ENCODE measurements at places on chromosomes 1 and 21.
A peak's percentile ranks its signal among the peaks of the same experiment; 100 is the strongest.

DNA sequence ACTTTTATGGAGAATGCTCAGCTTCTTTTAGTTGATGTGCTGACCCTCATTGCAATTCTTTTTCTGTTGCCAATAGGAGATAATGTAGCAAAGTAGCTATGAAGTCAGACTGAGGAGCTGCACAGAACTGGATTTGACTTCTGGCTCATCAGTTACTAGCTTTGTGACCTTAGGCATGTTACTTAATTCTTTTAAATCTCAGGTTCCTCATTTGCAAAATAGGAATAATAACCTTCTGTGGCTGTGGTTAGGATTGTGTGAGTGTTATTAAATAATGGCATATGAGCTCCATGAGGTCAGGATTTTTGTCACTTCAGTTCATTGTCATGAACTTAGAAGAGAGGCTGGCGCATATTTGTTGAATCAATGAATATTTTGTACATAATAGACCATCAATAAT lies 237.6 kb upstream of the SGIP1 start:
- no peak for DNase-seq

DNA sequence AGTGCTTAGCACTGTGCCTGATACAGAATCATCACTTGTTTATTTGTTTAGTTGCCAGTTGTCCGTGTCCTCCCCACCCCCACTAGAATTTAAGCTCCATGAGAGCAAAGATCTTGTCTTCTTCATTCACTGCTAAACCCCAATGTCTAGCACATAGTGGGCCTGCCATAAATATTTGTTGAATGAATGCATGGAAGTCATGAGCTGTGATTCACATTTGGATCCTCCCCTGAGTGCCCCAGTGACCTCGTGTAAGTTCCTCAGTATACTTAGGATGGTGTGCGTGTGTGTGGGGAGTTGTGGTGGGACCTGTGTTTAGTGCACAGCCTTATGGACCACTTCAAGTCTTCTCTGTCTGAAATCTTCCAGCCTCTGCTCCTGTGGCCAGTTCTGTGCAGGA lies 23.1 kb downstream of the IER5 start:
- no peak for DNase-seq

GRCh38 chr1:38005195-38006007 lies at the start of gene FHL3:
Gene FHL3, minus strand, starts transcription at chr1:38005514. Its CDS starts 6,102 bp downstream, at chr1:37999412.
- peak; percentile 68 for DNase-seq

DNA sequence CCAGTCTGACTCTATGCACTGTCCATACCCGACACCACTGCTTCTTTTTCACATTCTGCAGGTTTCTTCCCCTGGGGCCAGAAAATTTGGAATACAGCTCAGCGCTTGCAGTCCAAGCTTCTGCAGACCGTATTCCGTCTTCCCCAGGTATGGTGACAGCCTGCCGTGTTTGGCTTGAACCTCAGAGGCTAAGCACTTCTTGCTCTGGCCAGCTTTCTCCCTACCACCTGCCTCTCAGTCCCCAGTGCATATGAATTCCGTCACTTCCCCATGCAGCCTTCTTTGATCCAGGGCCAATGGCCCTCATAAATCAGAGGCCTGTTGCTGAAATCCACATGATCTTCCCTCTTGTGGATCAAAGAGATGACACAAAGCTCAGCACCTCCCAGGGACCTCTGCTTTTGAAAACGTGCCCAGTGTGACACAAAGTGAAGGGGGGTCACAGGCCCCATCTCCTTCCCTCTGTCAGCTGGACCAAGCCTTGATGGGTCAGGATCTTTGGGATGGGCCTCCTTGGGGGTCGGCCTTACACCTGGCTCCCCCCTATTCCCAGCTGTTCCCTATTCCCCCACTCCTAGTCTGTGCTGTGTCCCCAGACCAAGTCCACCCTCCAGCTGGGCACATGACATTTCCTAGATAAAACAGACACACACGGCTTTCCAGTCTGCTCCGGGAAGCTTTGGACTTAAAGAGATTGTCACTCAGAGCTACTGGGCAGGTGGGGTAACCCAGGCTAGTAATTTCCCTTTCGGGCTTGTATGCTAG lies 66.6 kb downstream of the HMGB4 start:
- DNase-seq = no peak

DNA sequence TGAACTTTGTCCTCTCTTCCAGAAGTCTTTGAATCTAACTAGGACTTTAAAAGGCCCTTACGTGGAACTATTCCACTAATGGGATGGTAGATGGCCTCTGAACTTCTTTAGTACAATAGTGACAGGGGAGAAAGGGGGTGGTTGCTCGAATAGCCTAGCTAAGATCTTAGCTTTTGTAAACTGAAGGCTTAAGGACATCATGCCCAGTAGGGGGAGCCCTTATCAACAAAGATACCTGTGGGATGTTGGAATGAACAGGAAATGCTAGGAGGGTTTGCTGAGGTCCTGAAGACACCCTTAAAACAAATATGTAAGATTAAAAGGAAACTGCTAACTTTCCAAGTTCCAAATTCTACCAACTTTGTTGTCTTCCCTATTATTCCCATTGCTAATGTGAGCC lies 33.2 kb downstream of the NHLH2 start:
- DNase-seq = peak; percentile 52

- DNase-seq = no peak
Observed at GRCh38 chr1:206142011-206142410, 24.8 kb upstream of the AVPR1B start.

DNA sequence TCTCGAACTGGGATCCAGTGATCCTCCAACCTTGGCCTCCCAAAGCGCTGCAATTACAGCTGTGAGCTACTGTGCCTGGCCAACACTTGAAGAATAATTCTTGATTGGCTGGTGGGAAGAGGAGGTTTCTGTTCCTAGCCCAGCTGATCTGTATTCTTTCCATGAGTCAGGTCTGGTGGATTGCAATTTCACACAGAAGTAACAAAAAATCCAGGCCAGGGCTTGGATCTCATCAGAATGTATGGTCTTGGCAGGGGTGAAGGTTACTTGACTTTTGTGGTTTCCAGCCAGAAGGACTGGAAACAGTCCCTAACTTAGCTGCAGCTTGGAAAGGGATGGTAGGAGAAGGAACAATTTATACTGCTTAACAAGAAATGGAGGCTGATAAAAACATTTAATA lies 5.1 kb upstream of the HP1BP3 start:
- no peak for DNase-seq

GRCh38 chr1:63435161-63435560 lies 67.7 kb downstream of the ALG6 start:
- no peak for DNase-seq

- no peak for DNase-seq
Observed at GRCh38 chr1:204196068-204196795, at the start of gene KISS1. Gene KISS1, minus strand, starts transcription at chr1:204196491. Its CDS starts 3,615 bp downstream, at chr1:204192876.

DNA sequence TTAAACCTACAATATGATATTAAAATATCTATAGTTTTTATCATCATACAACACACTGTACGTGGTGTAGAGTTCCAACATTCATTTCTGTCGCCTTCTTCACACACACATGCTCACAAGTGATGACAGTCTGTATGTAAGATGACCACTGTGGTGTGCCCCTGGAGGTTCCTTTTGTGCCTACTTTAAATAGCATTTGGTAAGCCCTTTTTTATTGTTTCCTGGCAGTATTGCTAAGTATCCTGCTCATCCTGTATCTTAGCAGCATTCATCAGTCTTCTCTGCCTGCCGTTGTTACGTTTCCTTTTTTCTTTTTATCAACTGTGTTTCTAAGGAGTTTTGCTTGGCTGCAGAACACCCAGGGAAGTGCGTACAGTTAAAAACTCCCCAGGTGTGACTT lies 231.4 kb downstream of the CHRM3 start:
- no peak for DNase-seq

- DNase-seq = no peak
Observed at GRCh38 chr1:90344963-90345730, 350.2 kb downstream of the ZNF326 start.

GRCh38 chr21:34022627-34023335 lies 50.6 kb upstream of the MRPS6 start:
- peak; percentile 63 for DNase-seq

GRCh38 chr1:77639557-77640069 lies 42.8 kb downstream of the ZZZ3 start:
- DNase-seq = no peak

DNA sequence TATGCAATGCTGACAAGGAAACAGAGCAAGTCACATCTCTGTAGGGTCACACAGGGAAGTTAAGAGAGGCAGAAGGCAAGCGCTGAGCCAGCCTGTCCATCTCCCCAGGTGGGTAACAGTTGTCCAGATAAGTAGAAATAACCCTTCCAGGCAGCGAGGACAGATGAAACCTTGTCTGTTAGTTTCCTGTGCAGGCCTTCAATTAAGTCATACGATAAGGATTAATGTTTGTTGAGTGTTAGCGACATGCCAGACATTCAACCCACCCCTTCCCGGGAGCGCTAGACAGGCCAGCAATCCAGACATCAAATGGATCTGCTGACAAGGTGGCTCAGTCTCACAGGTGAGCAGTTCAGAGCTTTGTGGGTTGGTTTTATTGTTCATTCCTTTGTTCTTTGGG lies 221.5 kb upstream of the FMN2 start:
- no peak for DNase-seq

GRCh38 chr21:33025489-33026442 lies at the start of gene OLIG2:
Gene OLIG2, plus strand, starts transcription at chr21:33025935. Its CDS starts 928 bp downstream, at chr21:33026863.
- peak; percentile 37 for DNase-seq

GRCh38 chr1:227749916-227750710 lies 14.9 kb downstream of the SNAP47 start:
- no peak for DNase-seq

DNA sequence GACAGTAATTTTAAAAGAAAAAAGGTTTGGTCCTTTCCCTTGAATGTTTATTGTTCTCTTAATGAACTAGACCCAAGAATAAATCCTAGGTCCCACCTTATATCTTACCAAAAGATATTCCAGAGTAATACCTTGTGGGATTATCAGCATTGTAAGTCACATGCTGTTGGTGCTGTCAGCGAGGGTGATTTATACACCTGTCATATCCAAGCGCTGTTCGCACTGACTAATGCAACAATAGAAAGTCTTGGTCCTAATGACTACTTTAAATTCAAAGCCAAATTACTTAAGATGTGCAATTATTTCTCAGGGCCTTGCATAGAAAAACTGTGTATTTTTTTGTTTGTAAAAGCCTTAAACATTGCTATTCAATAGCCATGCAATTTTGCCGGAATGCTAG lies 6.9 kb downstream of the GPR88 start:
- DNase-seq = no peak

GRCh38 chr1:73604211-73604610 lies 593.8 kb downstream of the LRRIQ3 start:
- DNase-seq = no peak

GRCh38 chr1:54070171-54070837 lies 16.9 kb downstream of the TCEANC2 start:
- DNase-seq = no peak

GRCh38 chr1:16022393-16022792 lies 557 bp downstream of the CLCNKA start:
- no peak for DNase-seq

DNA sequence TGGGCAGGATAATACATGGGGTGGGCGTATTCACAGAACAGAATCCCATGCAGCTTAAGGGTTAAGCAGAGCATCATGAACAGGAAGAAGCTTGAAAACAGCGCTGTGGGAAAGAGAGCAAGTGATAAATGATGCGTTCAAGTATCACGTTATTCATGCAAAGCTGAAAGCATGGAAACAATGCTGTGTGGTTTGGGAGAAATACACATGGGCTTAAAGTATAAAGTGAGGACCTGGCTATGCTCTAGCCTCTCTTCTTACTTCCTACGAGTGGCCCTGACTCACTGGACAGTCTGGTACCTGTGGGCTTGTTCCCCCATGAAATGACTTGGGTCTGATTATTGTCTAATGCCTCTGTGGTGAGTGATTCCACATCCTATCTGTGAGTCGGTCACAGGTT lies 25.7 kb downstream of the TMPRSS2 start:
- no peak for DNase-seq

DNA sequence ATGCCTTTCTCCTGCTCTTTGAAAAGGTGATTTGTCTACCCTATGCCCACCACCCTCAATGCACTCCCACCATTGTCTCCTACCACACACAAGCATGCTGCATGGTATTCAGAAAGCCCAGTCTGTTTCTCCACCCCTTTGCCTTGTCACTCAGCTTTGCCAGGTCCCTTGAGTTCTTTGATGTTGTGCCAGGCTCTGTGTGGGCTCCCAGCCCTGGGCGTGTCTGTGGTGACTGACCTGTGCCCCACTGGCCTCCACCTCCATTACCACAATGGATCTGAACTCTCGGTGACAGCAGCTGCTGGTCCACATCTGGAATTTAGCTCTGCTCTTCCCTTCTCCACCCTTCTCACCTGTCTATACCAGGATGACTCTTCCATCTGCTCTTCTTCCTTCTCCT lies 34.9 kb downstream of the ATP2B4 start:
- DNase-seq = no peak

DNA sequence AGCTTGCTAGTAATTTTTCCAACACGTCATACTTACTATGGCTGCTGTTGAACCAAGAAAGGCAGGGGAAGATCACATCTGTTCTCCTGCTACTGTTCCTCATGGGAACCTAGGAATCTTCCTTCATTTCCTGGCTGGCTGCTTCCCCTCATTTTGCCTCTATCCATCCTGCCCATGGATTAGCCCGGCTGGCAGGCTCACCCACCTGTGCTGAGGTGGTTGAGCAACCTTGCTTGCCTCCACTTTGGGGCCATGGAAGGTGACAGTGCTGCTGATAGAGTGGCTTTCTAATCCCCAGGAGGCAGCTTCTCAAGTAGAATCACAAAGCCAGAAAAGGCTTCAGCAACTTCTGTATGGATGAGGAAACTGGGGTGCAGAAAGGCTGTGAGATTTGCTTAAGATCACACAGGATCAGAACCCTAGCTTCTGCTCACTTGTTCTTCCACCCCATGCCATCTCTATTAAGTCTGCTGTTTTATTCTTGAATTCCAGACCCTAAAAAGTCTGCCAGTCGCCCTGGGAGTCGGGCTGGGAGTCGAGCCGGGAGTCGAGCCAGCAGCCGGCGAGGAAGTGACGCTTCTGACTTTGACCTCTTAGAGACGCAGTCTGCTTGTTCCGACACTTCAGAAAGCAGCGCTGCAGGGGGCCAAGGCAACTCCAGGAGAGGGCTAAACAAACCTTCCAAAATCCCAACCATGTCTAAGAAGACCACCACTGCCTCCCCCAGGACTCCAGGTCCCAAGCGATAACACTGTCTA lies 6.2 kb upstream of the BMP8A start:
- DNase-seq = no peak

DNA sequence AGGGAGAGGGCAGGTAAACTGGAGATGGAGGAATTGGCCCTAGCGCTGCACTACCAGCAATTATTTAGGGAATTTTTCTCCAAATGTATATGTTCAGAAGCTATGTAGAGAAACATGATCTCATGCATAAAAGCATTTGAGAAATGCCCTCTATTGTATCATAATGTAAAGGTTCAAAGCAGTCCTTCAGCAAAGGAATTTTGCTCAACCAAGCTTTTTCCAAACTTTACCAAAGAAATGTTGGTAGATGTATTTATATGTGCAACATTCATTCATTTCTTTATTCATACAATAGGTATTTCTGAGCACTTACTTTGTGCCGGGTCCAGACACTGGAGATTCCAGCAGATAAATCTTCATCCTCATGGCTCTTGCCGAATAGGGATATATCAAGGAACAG lies 64.4 kb downstream of the XCL1 start:
- no peak for DNase-seq

Data from stimulated activated CD8-positive, alpha-beta memory T cell treated with anti-CD3 and anti-CD28 coated beads, Interleukin-4, amount 100 ng/mL, for 48 hours (primary cell).